ENCODE measurements at places on chromosomes 7 and 10. TPM values are rescaled to one million over a fixed set of nuclear protein-coding genes. Genes with fewer than 3 reads are reported as not detected.

DNA sequence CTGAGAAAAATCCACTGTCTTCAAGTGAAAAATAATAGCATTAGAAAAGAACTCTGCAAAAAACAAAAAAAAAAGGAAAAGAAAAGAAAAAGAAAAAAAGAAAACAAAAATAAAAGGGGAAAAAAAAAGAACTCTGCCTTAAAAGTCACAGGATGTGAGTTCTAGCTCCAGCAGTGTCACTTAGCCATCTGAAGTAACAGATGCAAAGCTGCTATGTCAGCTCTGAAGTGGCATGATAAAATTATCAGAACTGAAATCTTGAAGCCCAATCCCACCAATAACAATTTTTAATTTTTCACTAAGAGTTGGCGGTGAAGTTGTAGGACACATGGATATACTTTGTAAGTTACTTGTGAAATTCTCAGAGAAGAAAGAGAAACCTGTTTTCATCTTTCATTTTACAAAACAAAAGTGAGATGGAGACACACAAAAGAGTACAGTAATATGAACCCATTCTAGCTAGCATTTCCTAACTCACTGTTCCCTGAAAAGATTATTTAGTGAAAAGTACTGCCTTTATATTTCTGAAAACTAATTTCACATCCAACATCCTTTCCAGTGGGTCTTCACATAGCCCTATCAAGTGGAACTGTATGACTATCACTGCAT is 103.5 kb downstream of the ELAPOR2 start:
- H3K27ac ChIP-seq, result no peak overlapping the region
- no peaks in the 10 kb centered on the region for H3K27me3 ChIP-seq
- H3K4me1 ChIP-seq, result no peaks in the 10 kb centered on the region
- no peaks in the 10 kb centered on the region for H3K36me3 ChIP-seq
- H3K4me3 ChIP-seq, result no peak overlapping the region
- no peak for DNase-seq

DNA sequence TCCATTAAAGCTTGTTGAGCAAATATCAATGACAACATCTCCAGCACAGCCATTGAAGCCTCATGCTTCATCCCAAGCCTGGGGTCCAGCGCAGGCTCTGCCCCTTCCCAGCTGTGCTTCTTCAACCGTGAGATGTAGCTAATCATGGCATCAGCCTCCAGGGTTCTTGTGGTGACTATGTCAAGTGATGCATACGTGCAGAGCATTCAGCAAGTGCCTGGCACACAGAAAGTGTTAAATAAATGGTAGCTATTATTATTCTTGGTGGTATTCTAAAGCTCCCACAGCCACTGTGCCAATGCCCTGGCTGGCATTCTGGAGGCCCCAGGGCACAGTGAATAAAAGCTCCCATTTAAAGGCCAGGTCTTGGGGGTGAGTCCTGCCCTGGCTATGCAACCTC is 146.6 kb downstream of the WDR11 start:
- DNase-seq, result no peak
- H3K36me3 ChIP-seq, result no peaks in the 10 kb centered on the region
- H3K4me1 ChIP-seq, result no peaks in the 10 kb centered on the region
- no peak overlapping the region for H3K4me3 ChIP-seq

GRCh38 chr10:73908853-73909539 is 1.9 kb upstream of the PLAU start:
- DNase-seq, result no peak
- H3K27me3 ChIP-seq, result no peaks in the 10 kb centered on the region
- H3K4me1 ChIP-seq, result peaks cover 8% of the 10 kb centered on the region
- H3K36me3 ChIP-seq, result no peaks in the 10 kb centered on the region

GRCh38 chr10:95896071-95896850 is 11.5 kb upstream of the CC2D2B start:
- no peak overlapping the region for H3K27ac ChIP-seq
- no peaks in the 10 kb centered on the region for H3K36me3 ChIP-seq

- no peaks in the 10 kb centered on the region for H3K36me3 ChIP-seq
- peaks cover 8% of the 10 kb centered on the region for H3K4me1 ChIP-seq
- H3K4me3 ChIP-seq, result no peak overlapping the region
- no peaks in the 10 kb centered on the region for H3K27me3 ChIP-seq
- no peak for DNase-seq
Measured at GRCh38 chr10:92756201-92757065, 66.7 kb downstream of the HHEX start.

DNA sequence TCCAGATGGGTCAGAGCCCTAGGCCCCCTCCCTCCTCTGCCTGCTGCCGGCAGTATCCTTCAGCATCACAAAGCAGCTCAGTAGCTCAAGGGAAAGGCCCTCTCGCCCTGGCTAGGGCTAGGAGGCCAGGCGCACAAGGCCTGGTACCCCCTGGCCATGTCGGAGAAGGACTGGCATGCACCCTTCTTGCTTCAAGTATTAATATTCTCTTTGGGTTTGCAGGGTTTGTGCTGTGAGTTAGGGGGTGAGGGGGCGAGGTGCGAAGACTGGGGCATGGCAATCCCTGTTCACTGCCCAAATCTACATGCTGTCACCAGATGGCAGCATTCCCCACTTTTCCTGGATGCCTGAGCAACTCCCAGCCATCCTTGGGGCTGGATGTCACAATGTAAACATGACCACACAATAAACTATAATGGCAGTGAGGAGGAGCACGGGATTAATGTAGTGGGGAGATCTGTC is 105.2 kb downstream of the NEURL1 start:
- H3K36me3 ChIP-seq, result no peaks in the 10 kb centered on the region
- H3K4me3 ChIP-seq, result no peak overlapping the region
- no peaks in the 10 kb centered on the region for H3K4me1 ChIP-seq
- no peaks in the 10 kb centered on the region for H3K27me3 ChIP-seq
- no peak for DNase-seq

- no peak overlapping the region for H3K4me3 ChIP-seq
- no peak overlapping the region for H3K27ac ChIP-seq
- H3K27me3 ChIP-seq, result no peaks in the 10 kb centered on the region
- no peaks in the 10 kb centered on the region for H3K4me1 ChIP-seq
Measured at GRCh38 chr10:76411729-76412435, 980.5 kb downstream of the LRMDA start.

DNA sequence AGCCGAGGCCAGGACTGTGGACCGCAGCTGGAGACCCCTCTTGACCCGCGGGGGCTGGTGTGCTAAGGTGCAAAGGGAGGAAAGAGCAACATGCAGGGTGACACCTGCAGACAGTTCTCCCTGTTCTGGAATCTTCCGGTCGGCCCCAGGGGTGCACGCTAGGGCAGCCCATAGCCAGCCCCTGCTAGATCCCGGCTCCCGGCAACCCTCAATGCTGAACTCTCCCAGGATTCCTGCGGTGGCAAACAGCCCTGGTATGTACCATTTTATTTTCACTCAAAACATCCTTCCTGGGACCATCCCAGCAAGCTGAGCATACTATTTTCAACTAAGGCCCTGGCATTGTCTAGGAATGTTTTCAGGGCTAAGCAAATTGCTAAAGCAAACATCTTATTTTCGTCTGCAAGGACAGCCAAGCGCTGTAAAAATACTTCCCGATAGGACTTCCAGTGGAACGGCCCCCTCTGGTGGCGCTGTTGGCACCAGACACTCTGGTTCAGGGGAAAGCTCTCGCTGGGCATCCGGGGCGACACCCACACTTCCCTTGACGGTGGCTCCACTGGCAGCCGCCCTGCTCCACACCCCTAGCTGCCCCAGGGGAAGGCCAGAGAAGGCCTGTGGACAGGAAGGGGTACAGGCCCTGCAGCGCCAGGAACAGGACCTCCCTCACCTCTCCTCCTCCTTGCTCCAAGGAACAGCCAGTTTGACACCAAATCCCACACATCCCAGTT is 99.4 kb downstream of the CTBP2 start:
- H3K4me3 ChIP-seq, result peak overlapping the region; percentile 2
- peak; percentile 84 for DNase-seq
- peak overlapping the region; percentile 97 for H3K27ac ChIP-seq
- peaks cover 75% of the 10 kb centered on the region for H3K4me1 ChIP-seq
- H3K36me3 ChIP-seq, result no peaks in the 10 kb centered on the region

- no peaks in the 10 kb centered on the region for H3K36me3 ChIP-seq
- H3K4me3 ChIP-seq, result no peak overlapping the region
- H3K4me1 ChIP-seq, result peaks cover 6% of the 10 kb centered on the region
- no peak for DNase-seq
- H3K27me3 ChIP-seq, result no peaks in the 10 kb centered on the region
Measured at GRCh38 chr7:69739190-69739589, 140.9 kb downstream of the AUTS2 start.

- no peaks in the 10 kb centered on the region for H3K27me3 ChIP-seq
- DNase-seq, result no peak
- no peaks in the 10 kb centered on the region for H3K4me1 ChIP-seq
Measured at GRCh38 chr7:92626281-92626809, 36.2 kb upstream of the FAM133B start.

GRCh38 chr10:33293531-33294170 is 40.8 kb downstream of the NRP1 start:
- H3K27me3 ChIP-seq, result no peaks in the 10 kb centered on the region
- DNase-seq, result no peak
- no peak overlapping the region for H3K4me3 ChIP-seq
- no peak overlapping the region for H3K27ac ChIP-seq
- H3K36me3 ChIP-seq, result no peaks in the 10 kb centered on the region
- no peaks in the 10 kb centered on the region for H3K4me1 ChIP-seq

DNA sequence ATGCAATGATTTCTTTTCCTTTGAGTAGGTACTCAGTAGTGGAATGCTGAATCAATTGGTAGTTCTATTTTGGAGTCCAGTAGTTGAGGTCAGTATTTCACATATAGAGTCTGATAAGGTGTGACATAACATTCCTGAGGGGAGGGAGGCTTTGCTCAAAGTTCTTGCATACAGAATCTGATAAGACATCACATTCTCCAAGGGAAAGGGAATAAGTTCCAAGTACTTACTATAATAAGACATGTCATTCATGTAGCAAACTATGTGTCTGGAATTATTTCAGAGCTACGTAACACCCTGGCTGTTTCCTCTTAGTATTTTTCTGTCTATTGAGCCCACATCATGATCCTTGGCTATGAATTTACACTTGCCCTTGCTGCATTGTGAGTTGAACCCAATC is 74.3 kb upstream of the POM121L12 start:
- no peak overlapping the region for H3K4me3 ChIP-seq
- H3K4me1 ChIP-seq, result no peaks in the 10 kb centered on the region
- H3K36me3 ChIP-seq, result no peaks in the 10 kb centered on the region
- H3K27me3 ChIP-seq, result no peaks in the 10 kb centered on the region
- DNase-seq, result no peak

- no peak overlapping the region for H3K4me3 ChIP-seq
- no peaks in the 10 kb centered on the region for H3K36me3 ChIP-seq
- no peak for DNase-seq
- no peaks in the 10 kb centered on the region for H3K4me1 ChIP-seq
- no peaks in the 10 kb centered on the region for H3K27me3 ChIP-seq
- no peak overlapping the region for H3K27ac ChIP-seq
Measured at GRCh38 chr10:79938728-79939406, 10.0 kb downstream of the SFTPD start.

DNA sequence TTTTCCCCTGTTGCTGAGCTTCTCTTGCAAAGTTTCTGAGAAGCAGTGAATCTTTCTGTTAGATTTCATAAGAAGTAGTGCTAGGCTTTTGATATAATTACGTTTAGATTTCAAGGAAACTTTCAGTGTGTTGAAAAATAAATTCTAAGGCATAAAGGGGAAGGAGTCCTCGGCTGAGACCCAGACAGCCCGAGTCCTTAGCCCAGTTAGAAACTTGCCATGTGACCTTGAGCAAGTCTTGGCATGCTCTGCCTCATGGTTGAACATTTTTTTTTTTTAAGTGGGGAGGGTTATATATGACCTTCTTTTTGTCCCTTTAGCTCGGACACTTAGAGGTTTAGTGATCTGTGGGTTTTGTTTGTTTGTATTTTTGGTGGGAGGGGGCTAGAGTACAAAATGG is 117.5 kb downstream of the TCF7L2 start:
- no peaks in the 10 kb centered on the region for H3K36me3 ChIP-seq
- no peak overlapping the region for H3K27ac ChIP-seq

- no peak for DNase-seq
- no peak overlapping the region for H3K27ac ChIP-seq
- H3K4me1 ChIP-seq, result no peaks in the 10 kb centered on the region
- no peaks in the 10 kb centered on the region for H3K36me3 ChIP-seq
- no peaks in the 10 kb centered on the region for H3K27me3 ChIP-seq
- no peak overlapping the region for H3K4me3 ChIP-seq
Measured at GRCh38 chr7:4751398-4751947, 23.9 kb upstream of the AP5Z1 start.

DNA sequence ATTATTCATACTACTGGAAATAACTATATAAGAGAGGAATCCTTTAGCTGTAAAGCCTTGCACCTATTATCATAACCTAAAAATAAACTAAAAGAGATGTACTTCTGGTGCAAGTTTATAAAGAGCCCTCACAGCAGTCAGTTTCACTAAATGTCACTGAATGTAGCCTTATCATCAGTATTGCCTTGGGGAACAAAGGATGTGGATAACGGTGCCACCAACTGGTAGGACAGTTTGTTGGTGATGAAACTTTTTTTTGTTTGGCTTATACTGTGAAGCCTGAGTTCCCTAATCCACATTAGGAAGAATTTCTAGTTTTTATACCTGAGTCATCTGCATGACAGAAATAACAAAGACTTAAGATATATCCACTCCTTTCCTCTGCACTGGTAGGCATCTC is 117.9 kb upstream of the COL1A2 start:
- DNase-seq, result no peak
- H3K27ac ChIP-seq, result no peak overlapping the region
- no peaks in the 10 kb centered on the region for H3K4me1 ChIP-seq
- H3K36me3 ChIP-seq, result no peaks in the 10 kb centered on the region
- H3K27me3 ChIP-seq, result no peaks in the 10 kb centered on the region

- no peaks in the 10 kb centered on the region for H3K27me3 ChIP-seq
- H3K27ac ChIP-seq, result no peak overlapping the region
- DNase-seq, result no peak
Measured at GRCh38 chr7:87507446-87507845, 32.0 kb upstream of the ABCB4 start.

DNA sequence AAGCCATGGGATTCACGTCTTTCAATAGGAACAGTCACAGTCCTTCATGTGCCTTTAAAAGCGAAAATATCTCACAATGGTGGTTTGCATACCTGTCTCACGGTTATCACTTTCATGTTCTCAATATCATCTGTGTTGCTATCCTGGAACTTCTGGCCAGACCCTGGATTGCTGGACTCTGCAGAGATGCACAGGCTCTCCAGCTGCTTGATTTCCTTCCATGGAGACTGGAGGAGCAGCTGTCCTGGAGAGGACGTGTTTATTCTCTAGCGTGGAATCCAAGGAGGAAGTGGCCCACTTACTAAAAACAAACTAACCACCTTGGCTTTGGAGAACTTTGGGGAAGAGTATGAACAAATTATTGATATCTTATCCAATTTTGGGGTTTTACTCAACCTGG is 16.5 kb downstream of the BTBD16 start:
- no peak for DNase-seq
- no peaks in the 10 kb centered on the region for H3K27me3 ChIP-seq
- no peak overlapping the region for H3K27ac ChIP-seq
- H3K4me1 ChIP-seq, result no peaks in the 10 kb centered on the region
- no peaks in the 10 kb centered on the region for H3K36me3 ChIP-seq

Gene ITGB8
- 1.6 TPM for total RNA-seq

Gene ERVW-1
- not detected for total RNA-seq

Gene SCART1
- 3.7 TPM for total RNA-seq

Gene TMEM140
- total RNA-seq, result 23.1 TPM

Gene CYP3A7
- not detected for total RNA-seq

Gene SPDYE8
- total RNA-seq, result not detected

Gene PRLHR
- not detected for total RNA-seq

Gene MTURN
- 62.5 TPM for total RNA-seq

Gene SRI
- 115 TPM for total RNA-seq

Gene CDNF
- total RNA-seq, result 2.9 TPM

Gene DYNC1I1
- total RNA-seq, result 5.7 TPM

Gene MBL2
- total RNA-seq, result not detected

All from breast epithelium (tissue), 4 donors.